ENCODE measurements at places on chromosomes 3 and 15.

DNA sequence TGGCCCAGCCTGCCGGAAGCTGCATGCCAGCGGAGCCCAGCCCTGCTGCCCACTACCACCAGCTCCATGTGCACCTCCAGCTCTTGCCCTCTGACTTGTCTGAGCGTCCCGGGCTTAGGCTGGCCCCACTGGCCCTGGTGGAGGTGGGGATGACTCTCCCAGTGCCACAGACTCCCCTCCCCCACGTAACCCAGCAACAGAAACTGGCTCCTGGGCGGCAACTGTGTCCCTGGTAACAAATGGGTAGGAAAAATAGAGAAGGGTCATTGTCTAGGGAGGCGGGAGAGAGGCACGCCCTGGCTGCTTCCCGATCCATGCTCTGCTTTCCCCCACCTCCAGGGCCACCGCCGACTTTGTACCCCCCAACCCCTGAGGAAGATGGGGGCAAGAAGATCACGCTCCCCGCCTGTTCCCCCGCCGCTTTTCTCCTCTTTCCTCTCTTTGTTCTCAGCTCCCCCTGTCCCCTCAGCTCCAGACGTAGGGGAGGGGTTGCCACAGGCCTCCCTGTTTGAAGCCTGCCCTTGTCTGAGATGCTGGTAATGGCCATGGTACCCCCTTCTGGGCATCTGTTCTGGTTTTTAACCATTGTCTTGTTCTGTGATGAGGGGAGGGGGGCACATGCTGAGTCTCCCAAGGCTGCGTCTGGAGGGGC lies 10.8 kb upstream of the SEMA3B start:
- no peak for DNase-seq

DNA sequence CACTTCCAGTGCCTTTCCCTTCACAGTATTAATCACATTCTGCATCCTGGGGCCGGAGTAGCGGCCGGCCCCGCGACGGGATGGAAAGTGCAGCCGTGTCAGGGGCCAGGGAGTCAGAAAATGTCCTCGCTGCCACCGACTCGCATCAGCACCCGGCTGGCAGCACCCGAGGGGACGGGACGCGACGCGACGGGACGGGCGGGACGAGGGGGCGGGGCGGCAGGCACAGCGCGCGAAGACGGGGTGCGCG lies 353 bp downstream of the ATG3 start:
- no peak for DNase-seq

- no peak for DNase-seq
Measured at GRCh38 chr15:66151809-66152208, 101.7 kb downstream of the MEGF11 start.

GRCh38 chr3:46539443-46540005 lies 26.6 kb downstream of the LRRC2 start:
- no peak for DNase-seq

- no peak for DNase-seq
Measured at GRCh38 chr3:148084931-148085330, 612.8 kb upstream of the AGTR1 start.

GRCh38 chr15:70160803-70161565 lies 63.3 kb upstream of the TLE3 start:
- DNase-seq: no peak

- DNase-seq: no peak
Measured at GRCh38 chr3:192861972-192862371, 55.7 kb downstream of the MB21D2 start.

DNA sequence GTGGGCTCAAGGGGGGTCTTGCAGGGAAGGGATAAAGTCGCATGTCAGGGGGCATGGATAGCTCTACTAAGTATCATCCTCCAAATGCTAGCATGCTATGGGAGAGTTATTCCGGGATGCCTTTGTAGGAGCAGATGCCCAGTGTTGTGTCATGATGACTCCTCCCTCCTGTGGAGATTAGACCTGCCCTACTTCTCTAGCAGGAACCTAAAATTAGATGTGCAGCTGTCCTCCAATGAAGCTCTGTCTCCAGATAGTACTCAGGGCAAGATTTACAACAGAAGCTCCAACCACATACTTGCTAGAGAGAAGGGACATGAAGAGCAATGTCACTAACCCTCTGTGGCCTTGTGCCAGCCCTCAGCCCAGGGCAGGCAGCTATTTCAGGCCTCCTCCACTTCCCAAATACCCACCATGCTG lies 82.5 kb downstream of the AGBL1 start:
- no peak for DNase-seq

- peak; percentile 93 for DNase-seq
Measured at GRCh38 chr3:98039322-98040024, 4.4 kb upstream of the GABRR3 start.

GRCh38 chr3:105277656-105278055 lies 89.1 kb upstream of the ALCAM start:
- DNase-seq: peak; percentile 42

All from fibroblast of pulmonary artery (primary cell).